T-cell (primary cell): ENCODE measurements at places on chromosomes 1 and 21.

- no peak for DNase-seq
These were observed 155.9 kb upstream of the PALMD start for GRCh38 chr1:99490031-99490430.

DNA sequence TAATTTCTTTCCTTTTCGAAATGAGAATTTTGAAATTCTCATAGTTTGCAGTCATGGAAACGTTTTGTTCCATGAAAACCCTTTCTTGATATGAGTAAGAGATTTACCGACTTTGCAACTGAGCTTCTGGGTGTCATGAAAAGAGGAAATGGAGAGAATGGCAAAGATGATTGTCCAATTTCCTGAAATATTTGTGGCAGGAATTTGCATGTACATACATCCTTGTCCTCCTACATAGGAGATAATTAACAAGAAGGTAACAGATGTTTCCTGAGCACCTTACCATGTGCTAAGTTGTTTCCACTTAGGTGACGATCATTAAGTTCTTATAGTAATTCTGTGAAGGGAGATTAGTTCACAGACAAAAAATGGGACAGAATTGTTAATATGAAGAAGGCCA is 170.7 kb downstream of the NEGR1 start:
- no peak for DNase-seq

GRCh38 chr1:94796266-94796665 is 23.9 kb upstream of the SLC44A3 start:
- no peak for DNase-seq

DNA sequence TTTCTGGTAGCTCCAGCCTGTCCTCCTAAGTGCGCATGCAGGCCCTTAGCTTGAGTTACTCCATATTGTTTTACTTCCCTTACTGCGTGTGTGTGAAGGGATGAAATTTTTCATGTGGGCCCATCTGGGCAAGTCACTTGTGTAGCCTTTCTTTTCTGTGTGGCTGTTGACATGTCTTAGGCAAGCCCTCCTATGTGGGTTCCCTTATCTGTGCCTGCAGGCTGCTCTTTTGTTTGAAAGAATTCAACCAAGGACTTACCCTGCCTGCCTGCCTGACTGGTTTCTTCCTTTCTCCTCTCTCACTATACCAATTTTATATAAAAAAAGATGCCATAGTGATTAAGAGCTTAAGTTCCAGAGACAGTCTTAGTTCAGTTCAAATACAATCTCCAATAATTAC is 249.3 kb downstream of the ATG4C start:
- no peak for DNase-seq
